Anterior cingulate cortex (tissue), 58 donors: ENCODE measurements at places on chromosomes 13 and 19.

- DNase-seq: no peak
Observed at GRCh38 chr13:21759463-21759862, 88.6 kb downstream of the FGF9 start.

GRCh38 chr19:30656520-30657100 lies 284.4 kb downstream of the ZNF536 start:
- no peak for DNase-seq

DNA sequence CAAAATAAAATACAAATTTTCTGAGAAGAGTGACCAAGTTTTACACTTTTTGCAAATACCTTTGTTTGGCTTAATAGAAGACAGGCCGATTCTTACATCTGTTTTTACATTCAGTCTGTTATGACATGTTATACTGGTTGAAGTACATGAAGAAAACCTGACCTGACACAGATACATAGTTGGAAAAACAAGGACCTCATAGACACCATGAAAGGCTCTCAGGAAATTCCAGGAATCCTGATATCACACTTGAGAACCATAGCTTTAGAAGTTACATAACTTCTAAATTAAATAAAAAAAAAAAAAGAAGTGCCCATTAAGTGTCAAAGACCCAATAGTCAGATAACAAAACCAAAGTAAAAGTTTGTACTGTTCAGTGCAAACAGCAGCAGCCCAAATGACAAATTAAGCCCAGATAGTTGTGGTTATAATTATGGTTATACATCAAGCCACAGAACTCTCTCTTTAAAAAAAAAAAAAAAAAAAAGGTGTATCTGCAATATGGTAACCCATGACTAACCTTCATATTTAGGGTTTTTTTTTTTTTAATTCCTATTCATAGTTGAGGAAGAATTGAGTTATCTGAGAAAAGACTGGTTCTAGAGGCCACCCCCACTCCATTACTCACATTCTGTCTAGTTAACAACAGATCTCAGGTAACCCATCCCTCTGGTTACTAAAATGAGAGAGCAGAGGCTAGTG lies 19.8 kb downstream of the RBM26 start:
- DNase-seq: no peak

DNA sequence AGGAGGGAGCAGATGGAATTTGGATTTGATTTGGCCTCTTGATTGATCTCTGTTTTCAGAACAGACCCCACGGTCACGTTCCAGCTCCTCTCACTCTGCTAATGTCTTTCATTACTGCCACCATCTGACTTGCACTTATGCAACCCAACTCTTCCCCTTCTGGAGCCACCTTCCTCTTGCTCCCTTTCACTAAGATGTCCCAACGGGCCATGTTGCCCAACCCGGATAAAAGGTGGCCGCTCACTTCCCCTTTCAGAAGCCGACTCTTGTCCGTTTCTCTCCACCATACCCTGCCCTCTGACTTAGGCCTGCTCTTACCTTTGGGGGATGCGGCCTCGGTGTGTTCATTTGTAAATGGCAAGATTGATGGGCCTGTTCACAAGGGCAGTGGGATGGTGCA lies 27.4 kb upstream of the CYP4F8 start:
- DNase-seq: no peak

DNA sequence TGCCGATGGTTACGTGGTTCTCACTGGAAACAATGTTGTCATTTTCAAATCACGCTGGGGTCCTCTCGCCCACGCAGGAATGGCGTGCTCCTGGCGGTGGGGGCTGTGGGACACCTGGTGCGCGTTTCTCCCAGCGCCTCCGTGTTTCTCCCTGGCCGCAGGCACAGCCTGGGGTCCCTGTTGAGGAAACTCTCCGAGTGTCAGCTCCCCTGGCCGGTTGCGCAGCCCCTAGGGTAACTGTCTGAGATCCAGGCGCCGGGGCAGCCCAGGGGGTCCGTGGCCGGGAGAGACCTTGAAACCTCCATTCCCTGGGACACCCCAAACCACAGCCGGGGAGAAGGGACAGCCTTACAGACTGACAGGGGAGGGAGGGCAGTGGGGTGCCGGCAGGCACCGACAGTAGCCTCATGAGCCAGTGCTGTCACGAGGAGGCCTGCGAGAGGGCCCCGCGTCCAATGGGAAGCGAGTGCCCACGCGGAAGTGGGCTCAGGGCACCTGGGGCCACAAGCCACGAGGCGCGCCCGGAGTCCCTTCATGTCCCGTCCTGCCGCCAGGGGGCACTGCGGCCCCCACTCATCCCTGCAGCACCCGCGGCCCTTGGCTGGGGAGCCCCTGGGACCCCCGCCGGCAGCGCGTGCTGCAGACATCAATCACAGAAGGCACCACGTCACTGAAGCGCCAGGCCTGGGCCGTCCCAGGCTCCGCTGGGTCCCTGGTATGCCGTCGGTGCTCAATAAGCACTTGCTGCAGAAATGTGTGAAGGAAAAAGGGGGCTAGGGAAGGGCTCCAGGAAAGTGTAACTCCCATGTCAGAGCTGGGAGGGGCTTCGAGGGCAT lies 9.5 kb downstream of the ADAMTSL5 start:
- peak; percentile 46 for DNase-seq

- DNase-seq: no peak
Observed at GRCh38 chr19:51020988-51021651, 1.6 kb upstream of the KLK10 start.

GRCh38 chr13:42614436-42615035 lies 40.6 kb downstream of the TNFSF11 start:
- no peak for DNase-seq

DNA sequence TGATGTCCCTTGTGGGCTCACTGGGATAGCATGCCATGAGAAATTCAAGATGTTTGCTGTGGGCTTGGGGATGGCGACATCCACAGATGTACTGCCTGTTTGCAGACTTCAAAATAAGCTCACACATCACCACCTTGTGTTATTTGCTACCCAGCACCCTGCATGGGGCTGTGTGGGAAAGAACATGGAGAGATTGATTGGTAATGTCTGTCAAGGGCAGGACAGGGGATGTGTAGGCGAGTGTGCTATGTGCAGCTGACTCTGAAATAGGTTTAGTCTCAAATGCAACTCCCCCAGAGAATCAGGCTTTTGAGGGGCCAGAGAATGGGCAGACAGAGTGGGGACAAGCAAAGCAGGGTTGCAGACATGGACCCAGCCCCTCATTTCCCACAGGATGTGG lies 24.7 kb downstream of the PNPLA6 start:
- DNase-seq: no peak

DNA sequence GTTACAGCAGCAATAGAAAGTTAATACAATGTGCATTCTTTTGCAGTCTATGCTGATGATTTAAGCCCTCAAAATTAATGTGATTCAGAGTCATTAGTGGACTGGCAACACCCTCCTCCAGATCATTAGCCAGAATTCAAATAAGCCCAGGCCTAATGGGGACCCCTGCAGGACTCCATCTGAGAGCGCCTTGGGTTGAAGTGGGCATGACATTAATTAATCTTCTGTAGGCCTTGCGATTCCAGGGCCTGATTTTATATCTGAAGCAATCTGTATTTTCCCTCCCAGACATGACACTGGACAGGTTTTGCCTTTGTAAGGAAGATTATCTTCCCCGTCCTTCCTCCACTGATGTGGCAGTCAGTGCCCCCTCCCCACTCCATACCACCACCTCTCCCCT lies 442.9 kb downstream of the FOXO1 start:
- no peak for DNase-seq

DNA sequence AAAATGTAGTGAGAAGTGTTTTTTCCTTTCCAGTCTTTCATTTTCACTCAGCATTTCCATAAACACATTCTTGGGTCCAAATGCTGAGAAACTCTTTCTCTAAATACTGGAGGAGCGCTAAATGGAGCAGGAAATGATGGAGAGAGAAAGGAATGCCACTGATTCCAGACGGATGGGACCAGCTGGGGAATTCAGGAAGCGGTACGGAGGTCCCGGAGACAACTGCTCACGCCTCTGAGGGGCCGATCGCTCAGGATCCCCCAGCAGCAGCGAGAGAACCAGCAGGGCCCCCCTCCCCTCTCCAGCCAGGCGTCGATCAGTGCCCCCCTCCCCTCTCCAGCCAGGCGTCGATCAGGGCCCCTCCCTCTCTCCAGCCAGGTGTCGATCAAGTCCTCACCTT lies 13.2 kb downstream of the RASA3 start:
- DNase-seq: no peak

- DNase-seq: no peak
Observed at GRCh38 chr19:15284896-15285295, 47.4 kb downstream of the BRD4 start.

GRCh38 chr13:41060082-41060723 lies 1.1 kb upstream of the WBP4 start:
- DNase-seq: peak; percentile 75

DNA sequence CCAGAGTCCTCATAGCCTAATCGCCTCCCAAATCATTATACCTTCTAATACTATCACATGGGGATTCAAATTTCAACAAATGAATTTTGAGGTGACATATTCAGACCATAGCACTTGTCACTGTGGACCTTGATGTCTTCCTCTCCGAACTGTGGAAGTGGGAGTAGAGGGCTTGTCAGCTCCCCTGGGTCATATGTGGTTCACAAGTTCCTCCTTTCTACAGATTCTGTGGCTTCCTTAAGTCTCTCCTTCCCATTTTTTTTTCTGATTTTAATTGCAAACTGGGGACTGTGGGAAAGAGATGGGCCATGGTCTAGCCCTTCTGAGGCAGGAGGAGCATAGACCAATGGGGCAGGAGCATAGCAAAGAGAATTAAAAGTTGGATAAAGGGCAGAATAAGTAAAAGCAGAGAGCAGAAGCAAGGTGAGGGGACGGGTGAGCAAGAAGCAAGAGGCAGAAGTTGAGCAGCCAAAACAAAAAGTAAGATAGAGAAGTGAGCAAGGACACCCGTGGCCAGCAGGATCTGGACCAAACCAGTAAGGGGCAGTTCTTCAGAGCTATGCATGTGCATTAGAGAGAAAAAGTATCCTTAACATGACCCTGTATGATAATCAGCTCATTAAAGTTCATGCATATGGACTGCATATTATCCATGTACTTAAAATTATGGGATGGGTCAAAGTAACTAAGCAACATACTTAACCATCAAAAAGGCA lies 2.6 kb upstream of the SIGLEC7 start:
- DNase-seq: no peak

- DNase-seq: no peak
Observed at GRCh38 chr13:36356058-36356457, 9.9 kb upstream of the SPART start.

DNA sequence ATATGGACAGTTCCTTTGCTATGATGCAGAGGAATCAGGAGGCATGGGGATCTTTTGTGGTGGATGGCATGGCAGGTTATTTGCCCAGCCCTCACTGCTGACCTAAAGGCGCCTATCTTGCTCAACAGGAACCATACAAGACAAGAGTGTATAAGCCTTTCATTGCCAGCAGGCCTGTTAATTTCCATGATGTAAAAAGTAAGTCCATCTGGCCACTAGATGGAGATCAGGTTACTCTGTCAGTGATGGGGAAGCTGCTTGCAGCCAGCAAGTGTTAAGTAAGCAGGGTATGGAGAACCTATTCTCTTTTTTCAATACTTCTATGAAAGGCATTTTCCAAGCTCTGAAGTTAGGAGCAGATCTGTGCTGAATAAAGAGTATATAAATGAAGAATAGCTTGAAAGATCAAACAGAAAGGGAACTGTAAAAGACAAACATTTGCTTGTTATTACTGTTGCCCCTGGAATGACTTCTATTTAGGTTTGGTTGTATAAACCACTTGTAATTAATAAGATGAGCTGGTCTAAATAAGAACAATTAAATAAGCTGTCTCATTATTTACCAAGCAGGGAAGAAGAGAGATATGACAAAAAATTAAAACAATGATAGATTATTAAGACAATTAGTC lies 210.9 kb downstream of the RGCC start:
- DNase-seq: peak; percentile 7

GRCh38 chr19:37007587-37008220 lies 70.5 kb upstream of the ZNF420 start:
- DNase-seq: no peak

DNA sequence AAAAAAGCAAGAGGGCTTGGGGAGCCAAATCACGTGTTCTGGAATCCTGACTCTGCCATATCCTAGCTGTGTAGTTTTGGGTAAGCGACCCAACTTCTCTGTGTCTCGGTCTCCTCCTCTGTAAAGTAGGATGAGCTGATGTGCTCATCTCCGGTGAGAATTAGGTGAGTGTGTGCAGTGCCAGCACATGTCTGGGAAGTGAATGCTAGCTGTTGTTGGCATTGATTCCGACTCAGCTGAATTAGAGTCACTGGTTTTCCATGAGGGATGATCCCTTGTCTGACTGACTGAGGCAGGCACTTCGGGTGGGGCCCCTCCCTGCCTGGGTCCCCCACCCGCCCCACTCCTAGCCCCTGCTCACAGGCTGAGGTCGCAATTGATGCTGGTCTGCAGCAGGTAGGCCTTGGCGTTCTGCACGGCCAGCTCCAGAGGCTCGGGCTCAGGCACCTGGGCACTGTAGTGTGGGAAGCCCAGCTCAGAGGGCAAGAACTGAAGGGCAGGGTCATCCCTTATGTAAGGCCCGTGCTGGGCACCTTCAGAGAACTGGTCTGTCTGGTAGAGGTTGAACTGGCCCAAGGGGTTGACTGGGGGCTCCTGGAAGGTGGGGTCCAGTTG lies 835 bp downstream of the RSPH6A start:
- no peak for DNase-seq

DNA sequence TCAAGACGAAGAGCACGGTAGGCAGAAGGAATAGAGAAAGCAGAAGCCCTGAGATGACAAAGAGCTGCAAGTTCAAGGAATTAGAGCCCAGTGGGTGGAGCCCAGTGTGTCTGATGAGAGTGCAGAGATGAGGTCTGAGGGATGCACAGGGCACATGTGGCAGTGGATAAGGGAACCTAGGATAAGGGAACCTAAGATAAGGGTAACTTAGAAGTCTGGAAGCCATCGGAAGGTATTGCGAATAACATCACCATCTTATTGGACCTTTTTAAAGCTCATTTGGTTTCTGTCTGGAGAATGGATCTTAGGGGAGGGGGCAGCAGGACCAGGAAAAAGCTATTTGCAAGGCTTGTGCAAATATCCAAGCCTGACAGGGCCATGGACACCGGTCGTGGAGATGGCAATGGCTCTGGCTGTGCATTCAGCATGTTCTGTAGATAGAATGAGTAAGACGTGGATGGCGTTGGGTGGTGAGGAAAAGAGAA lies 1.3 kb downstream of the FPR3 start:
- DNase-seq: no peak

DNA sequence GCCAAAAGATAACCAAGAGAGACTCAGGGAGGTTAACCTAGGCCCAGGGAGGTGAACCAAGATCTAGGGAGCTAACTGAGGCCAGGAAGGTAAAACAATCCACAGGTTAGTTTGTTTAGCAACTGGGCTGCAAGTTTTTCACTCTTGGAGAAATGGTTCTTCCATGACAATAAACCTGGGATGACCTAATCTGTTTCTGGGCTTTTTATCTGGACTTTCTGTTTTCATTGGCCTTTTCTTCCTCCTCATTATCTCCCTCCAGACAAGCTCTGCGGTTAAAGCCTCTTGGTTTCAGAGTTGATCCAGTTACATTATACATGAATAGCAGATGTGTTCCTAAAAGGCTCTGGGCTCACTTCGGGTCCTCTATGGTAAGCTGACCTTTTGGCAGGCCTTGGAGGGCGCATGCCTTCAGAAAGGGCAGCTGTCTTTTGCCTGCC lies 44.2 kb downstream of the PCDH8 start:
- no peak for DNase-seq
